ENCODE measurements at places on chromosomes 5 and 9. TPM values are rescaled to one million over a fixed set of nuclear protein-coding genes. Genes with fewer than 3 reads are reported as not detected.

PLEKHG4B gene
- not detected for total RNA-seq

LMX1B gene
- not detected for total RNA-seq

LRRC19 gene
- not detected for total RNA-seq

FAXDC2 gene
- total RNA-seq = not detected

IRX4 gene
- not detected for total RNA-seq

ARL14EPL gene
- total RNA-seq = not detected

DND1 gene
- 5.0 TPM for total RNA-seq

PLAC8L1 gene
- total RNA-seq = 0.58 TPM

HTR1A gene
- total RNA-seq = not detected

RALGPS1 gene
- 9.8 TPM for total RNA-seq

NUDT12 gene
- total RNA-seq = 2.8 TPM

PCDHA2 gene
- total RNA-seq = not detected

PGM5 gene
- not detected for total RNA-seq

CDC20B gene
- total RNA-seq = not detected

HINT2 gene
- 22.9 TPM for total RNA-seq

ABLIM3 gene
- not detected for total RNA-seq

ABCA1 gene
- 1.2 TPM for total RNA-seq

OR1J2 gene
- not detected for total RNA-seq
